ENCODE measurements at places on chromosomes 6 and 20.

DNA sequence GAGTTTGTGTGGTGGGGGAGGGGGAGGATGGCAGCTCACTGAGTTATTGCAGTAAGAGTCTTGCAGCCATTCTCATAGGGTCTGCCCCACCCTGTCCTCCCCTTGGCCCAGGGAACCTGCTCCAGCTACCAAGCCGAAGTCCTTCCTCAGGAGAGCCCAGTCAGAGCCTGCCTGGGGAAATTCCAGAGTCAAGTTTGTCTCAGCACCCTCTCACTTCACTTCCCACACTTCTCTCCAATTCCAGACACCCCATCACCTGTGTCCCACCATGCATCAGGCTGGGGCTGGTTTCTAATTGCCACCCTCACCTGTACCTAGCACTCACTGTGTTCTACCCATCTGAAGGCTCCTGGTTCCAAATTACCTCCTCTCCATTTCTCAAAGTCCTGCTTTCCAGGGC, 10.3 kb upstream of the SLC22A16 start:
- DNase-seq, result no peak

- no peak for DNase-seq
These were observed 903.1 kb downstream of the PHF3 start for GRCh38 chr6:64538722-64539121.

- no peak for DNase-seq
These were observed 35.9 kb upstream of the C20orf144 start for GRCh38 chr20:33626190-33626589.

GRCh38 chr6:31898383-31899011, 999 bp upstream of the EHMT2 start:
- DNase-seq, result no peak

- peak; percentile 16 for DNase-seq
These were observed 155.0 kb downstream of the CFAP61 start for GRCh38 chr20:20207291-20207690.

- DNase-seq, result peak; percentile 12
These were observed 213.6 kb upstream of the DTNBP1 start for GRCh38 chr6:15876406-15876805.

DNA sequence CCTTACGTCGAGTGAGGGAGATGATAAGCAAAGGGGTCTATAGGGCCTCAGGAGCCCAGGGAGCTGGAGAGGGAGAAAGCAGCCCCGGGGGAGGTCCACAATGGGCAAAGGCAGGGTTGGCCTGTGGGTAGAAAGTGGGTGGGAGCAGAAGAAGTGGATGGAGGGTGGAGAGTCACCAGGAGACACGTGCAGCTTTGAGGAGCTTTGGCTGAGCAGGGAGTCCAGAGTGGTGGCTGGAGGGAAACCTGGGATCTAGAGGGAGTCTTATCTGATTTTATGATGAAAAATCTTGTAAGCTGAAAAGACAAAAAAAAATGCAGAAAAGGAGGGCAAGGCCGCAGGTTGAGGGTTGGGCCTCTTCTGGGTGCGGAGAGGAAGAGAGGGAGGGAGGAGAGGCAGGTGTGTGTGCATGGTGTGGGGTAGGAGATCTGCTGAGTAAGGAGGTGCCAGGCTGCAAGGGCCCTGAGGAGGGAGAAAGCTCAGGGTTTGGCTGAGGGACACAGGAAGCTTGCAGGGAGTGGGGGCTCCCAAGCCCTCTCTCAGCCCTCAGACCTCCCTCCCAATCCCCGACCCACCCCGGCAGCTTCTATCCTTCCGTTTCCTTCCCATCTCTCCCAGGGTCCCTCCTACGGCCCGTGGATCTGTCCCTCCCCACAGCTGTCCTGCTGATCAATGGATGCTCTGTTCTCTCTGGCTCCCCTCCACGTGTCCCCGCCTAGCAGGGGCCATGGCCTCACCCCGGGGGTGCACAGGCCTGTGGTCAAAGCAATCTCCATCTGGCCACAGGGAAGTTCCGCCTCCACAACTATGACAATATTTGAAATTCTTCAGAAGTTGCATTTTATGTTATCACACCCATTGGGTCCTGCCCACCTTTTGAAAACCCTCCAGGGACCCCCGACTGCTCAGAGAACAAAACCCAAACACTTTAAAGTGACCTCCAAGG, 17.1 kb upstream of the BPI start:
- peak; percentile 30 for DNase-seq
